ENCODE measurements at places on chromosomes 12 and 14. TPM values are rescaled to one million over a fixed set of nuclear protein-coding genes. Genes with fewer than 3 reads are reported as not detected.

GRCh38 chr12:23055004-23055403, 430.0 kb downstream of the ETNK1 start:
- peak; percentile 77 for DNase-seq
- H3K27ac ChIP-seq, result no peak overlapping the region
- H3K4me1 ChIP-seq, result no peaks in the 10 kb centered on the region
- H3K4me3 ChIP-seq, result no peak overlapping the region

- no peak overlapping the region for H3K4me3 ChIP-seq
- DNase-seq, result no peak
- no peaks in the 10 kb centered on the region for H3K36me3 ChIP-seq
- no peaks in the 10 kb centered on the region for H3K27me3 ChIP-seq
Observed at GRCh38 chr14:61514927-61515326, 180.4 kb upstream of the HIF1A start.

GRCh38 chr12:112992541-112993398, 14.5 kb downstream of the OAS2 start:
- H3K27ac ChIP-seq, result no peak overlapping the region
- DNase-seq, result peak; percentile 85
- H3K27me3 ChIP-seq, result no peaks in the 10 kb centered on the region
- H3K36me3 ChIP-seq, result no peaks in the 10 kb centered on the region
- H3K4me3 ChIP-seq, result no peak overlapping the region

GRCh38 chr12:92141591-92142121, 4.0 kb downstream of the BTG1 start:
- H3K4me1 ChIP-seq, result peaks cover 76% of the 10 kb centered on the region
- no peak for DNase-seq
- H3K27me3 ChIP-seq, result no peaks in the 10 kb centered on the region
- H3K4me3 ChIP-seq, result peak overlapping the region; percentile 79
- H3K36me3 ChIP-seq, result peaks cover 30% of the 10 kb centered on the region

DNA sequence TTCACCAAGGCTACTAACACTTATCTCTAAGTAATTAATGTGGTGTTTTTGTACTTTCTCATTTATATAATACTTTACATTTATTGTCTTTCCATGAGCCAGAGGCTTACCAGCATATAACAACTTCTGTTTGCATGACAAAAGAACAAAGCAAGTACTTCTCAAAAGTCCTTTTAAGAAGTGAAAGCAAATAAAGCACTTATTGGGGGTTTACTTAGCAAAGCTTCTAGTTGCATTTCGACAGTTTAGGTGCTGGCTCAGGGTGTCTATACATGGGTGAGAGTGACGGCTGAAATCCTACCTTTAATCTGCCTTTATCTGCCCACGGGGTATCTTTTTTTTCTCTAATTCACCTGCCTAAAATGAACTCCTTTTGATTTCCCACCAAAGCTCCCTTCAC, 21.0 kb upstream of the DCN start:
- no peak overlapping the region for H3K27ac ChIP-seq
- H3K4me1 ChIP-seq, result peaks cover 16% of the 10 kb centered on the region
- H3K4me3 ChIP-seq, result no peak overlapping the region
- no peaks in the 10 kb centered on the region for H3K27me3 ChIP-seq

GRCh38 chr14:34355584-34356263, 106.3 kb downstream of the SPTSSA start:
- no peak for DNase-seq
- H3K27me3 ChIP-seq, result no peaks in the 10 kb centered on the region
- H3K4me3 ChIP-seq, result no peak overlapping the region
- H3K27ac ChIP-seq, result no peak overlapping the region

GRCh38 chr14:94008234-94008633, 11.1 kb downstream of the CCDC197 start:
- H3K27ac ChIP-seq, result no peak overlapping the region
- no peak overlapping the region for H3K4me3 ChIP-seq
- DNase-seq, result no peak
- H3K4me1 ChIP-seq, result no peaks in the 10 kb centered on the region

ACOT6 gene
- total RNA-seq, result not detected

PTMS gene
- 7.3 TPM for total RNA-seq

Data from Karpas-422 (cell line).